Progenitor cell of endocrine pancreas (in vitro differentiated cells): ENCODE measurements at places on chromosomes 2 and 18. TPM values are rescaled to one million over a fixed set of nuclear protein-coding genes. Genes with fewer than 3 reads are reported as not detected.

COBLL1 gene
- 69.7 and 80.9 TPM in 2 replicates for total RNA-seq

CCNT2 gene
- 74.8 and 76.0 TPM in 2 replicates for total RNA-seq

EPB41L3 gene
- total RNA-seq = 41.7 and 49.8 TPM in 2 replicates

GRCh38 chr2:235832941-235833340, 335.2 kb downstream of the GBX2 start:
- H3K4me3 ChIP-seq = no peak overlapping the region
- H3K4me1 ChIP-seq = peaks cover 6% of the 10 kb centered on the region
- H3K27me3 ChIP-seq = no peaks in the 10 kb centered on the region
- H3K27ac ChIP-seq = no peak overlapping the region
- peaks cover 4% of the 10 kb centered on the region for H3K36me3 ChIP-seq
- DNase-seq = no peak

GRCh38 chr2:203870481-203870880, 2.9 kb downstream of the CTLA4 start:
- no peak overlapping the region for H3K27ac ChIP-seq
- H3K27me3 ChIP-seq = peaks cover 18% of the 10 kb centered on the region
- peaks cover 1% of the 10 kb centered on the region for H3K4me1 ChIP-seq
- DNase-seq = no peak
- H3K4me3 ChIP-seq = no peak overlapping the region

DNA sequence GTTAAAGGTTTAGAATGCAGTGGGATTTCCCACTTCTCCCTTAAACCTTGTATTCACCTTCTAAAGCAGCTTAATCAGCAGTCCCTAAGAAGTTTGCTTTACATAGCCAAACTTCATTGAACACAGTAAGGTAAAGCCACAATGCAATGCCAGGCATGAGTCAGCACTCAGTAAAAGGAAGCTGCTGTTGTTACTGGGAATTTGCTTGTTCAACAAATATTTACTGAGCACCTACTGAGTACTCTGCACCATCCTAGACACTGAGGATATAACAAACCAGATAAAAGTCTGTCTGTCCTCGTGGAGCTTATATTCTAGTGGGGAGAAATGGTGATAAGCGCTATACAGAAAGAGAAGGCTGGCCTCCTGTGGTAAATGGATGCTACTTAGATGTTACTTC, 162.7 kb downstream of the PKP4 start:
- H3K27ac ChIP-seq = peak overlapping the region; percentile 92
- peaks cover 19% of the 10 kb centered on the region for H3K36me3 ChIP-seq
- H3K27me3 ChIP-seq = no peaks in the 10 kb centered on the region
- H3K4me3 ChIP-seq = no peak overlapping the region
- no peak for DNase-seq
- H3K4me1 ChIP-seq = peaks cover 5% of the 10 kb centered on the region

GRCh38 chr2:236904389-236905263, 181.1 kb upstream of the COPS8 start:
- H3K4me1 ChIP-seq = peaks cover 9% of the 10 kb centered on the region
- no peak for DNase-seq
- H3K27ac ChIP-seq = no peak overlapping the region
- H3K27me3 ChIP-seq = peaks cover 85% of the 10 kb centered on the region
- H3K4me3 ChIP-seq = no peak overlapping the region

DNA sequence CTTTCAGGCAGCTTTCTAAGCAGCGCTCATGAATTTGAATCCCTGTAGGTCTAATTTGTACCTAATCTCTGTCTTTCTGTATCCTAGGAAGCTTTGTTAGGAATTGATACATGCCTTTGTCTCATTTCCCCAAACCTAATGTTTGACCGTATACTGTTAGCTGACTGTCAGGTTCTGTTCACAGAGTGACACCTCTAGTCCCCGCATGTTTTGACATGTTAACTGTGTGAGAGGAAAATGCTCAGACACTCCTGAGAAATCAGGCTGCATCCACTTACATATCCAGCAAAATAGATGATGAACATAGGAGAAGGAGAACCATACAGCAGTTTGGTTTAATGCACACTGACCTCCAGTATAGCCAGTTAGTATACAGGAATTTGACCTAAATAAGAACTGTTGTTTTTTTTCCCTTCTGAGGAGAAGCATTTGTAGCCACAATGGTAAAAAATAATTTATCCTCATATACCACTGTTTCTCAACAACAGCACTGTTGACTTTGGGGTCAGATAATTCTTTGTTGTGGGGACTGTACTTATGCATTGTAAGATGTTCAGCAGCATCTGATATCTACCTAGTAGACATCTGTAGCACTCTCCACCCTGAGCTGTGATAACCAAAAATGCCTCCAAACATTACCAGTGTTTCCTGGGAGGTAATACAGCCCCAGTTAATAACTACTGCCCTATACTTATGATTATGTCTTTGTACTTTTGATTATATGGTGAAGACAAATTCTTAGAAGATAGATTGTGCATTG, 130.9 kb downstream of the NCOA1 start:
- DNase-seq = no peak
- no peaks in the 10 kb centered on the region for H3K27me3 ChIP-seq
- no peak overlapping the region for H3K27ac ChIP-seq
- H3K4me1 ChIP-seq = peaks cover 4% of the 10 kb centered on the region
- no peaks in the 10 kb centered on the region for H3K36me3 ChIP-seq
